ENCODE measurements at places on chromosomes 5 and 9.

DNA sequence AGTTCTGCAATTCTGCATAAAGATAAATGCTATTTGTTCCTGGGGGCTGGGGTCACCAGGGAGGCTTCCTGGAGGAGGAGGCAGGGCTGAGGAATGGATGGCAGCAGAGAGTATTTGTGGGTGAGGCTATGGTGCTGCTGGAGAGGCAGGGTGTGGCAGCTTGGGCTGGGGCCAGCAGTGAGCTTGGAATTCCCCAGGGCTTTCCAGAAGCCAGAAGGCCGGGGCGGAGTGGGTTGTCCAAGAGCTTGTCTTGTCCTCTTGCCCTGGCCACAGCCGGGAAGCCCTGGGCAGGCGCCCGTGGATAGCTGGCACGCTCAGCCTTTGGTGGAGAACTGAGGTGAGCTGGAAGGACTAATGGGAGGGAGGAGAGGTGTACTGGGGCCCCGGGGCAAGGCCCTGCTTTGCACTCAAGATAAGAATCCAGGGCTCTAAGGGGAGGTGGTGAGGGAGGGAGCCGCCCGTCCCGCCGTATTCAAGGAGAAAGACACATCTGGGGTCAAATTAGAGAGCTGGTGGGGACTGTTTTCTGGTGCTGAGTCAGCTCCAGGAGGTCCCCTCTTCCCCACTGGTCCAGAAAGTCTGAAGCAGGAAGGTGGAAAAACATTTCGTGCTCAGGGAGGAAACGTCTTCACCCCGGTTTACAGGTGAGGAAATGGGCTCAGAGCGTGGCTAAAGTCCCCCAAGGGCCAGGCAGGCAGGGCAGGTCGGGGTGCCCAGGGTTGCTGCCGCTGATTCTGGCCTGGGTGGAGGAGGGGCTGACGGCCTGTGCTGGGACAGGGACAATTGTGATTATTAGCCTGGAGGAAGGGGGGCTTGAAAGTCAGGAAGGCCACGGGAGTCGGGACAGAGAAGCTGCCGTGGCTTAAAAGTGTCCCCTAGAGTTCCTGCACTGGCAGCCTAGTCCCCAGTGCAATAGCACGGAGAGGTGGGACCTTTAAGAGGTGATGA lies 26.9 kb upstream of the CNOT6 start:
- no peak for DNase-seq

- DNase-seq = no peak
These were observed 12.6 kb downstream of the LSM11 start for GRCh38 chr5:157756122-157756521.

- no peak for DNase-seq
These were observed 629.3 kb upstream of the ST8SIA4 start for GRCh38 chr5:101532430-101532829.

GRCh38 chr5:149425729-149426128 lies 46.6 kb upstream of the IL17B start:
- DNase-seq = no peak

DNA sequence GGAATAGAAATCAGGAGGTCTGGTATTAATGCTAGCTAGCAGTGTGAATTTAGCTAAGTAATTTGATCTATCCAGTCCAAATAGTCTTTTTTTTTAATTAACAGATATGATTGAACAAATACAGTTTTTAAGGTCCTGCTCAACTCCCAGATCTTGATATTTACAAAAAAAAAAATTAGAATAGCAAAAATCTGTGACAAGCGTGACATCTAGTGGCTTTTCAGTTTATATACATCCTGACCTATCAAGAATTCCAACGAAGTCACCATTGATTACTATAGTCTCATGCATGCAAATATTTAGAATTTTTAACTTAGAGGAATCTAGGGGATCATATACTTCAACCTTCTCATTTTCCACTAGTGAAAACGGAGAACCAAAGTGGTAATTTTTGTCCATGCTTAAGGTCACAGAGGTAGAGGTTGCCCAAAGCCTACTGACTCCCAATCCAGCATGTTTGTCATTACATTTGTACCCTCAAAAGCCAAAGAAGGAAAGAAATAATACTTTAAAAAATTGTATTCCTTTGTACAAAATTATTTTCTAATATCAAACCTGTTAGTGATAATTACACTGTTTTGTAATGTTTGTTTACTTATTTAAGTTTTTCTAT lies 17.6 kb upstream of the TARS1 start:
- DNase-seq = no peak

- no peak for DNase-seq
These were observed 69.5 kb upstream of the GARNL3 start for GRCh38 chr9:127194881-127195713.

GRCh38 chr5:169424279-169424655 lies 123.3 kb upstream of the SLIT3 start:
- no peak for DNase-seq

DNA sequence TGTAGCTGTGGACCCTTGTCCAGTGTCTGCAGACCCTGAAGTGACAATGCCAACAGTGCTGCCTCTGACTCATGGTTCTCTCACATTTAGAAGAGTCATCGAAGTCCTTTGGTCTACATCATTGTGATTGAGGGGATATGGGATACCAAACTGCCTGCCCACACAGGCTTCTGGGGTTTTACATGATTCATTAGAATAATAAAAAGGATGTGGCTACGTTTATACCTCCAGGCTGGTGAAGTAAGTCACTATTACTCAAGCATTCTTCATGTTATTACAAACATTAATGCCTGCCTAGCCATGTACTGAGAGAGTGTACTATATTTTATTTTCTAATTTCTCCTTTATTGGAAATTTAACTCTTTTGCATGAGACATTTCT lies 365.7 kb downstream of the SPATA31D1 start:
- no peak for DNase-seq

DNA sequence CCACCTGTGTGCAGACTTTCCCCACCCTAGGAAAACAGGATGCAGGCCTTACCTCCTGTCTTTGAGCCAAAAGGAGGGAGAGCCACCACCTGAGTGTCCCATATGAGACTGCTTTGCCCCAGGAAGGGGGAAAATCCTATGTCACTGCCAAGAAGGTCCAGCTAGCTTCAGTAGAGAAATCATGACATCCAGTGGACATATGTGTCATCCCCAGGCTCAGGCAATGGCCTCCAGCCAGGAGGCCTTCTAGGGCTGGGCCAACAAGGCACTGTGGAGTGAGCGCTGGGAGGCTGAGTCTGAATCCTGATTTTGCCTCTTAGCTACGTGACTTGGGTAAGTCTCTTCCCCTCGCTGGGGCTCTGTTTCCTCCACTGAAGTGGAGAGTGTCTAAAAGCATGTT lies 60.2 kb downstream of the SMIM23 start:
- no peak for DNase-seq

DNA sequence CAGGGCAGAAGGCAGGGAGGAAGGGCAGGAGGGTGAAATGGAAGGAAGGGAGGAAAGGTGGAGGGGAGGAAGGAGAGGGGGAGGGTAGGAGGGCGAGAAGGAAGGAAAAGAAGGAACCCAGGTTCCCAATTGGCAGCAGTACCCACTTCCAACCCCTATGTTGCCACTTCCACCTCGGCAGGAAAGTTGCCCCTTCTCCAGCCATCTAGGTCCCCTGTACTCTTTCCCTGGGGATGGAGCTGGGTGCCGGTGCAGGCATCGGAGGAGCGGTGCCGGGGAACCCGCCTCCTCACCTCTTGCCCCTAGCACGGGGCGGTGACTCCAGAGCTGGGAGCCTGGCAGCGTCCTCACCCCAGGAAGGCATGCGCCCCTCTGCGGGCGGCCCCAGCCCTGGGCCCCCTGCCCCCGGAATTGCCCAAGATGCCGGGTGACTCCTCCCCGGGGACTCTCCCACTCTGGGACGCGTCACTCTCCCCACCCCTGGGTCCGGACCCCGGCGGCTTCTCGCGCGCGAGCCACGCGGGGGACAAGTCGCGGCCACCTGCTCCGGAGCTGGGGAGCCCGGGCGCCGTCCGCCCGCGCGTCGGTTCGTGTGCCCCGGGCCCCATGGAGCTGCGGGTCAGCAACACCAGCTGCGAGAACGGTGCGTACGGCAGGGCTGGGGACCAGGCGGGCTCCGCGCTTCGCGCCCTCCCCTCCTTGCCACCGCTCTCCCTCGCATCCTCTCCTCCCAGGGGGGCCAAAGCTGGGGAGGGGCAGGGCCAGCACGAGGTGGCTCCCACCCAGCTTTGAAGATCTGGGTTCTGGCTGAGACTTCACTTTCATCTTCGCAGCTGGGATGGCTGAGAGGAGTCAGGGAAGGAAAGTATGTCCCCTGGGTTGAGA lies at the start of gene NIPAL4:
Gene NIPAL4 (plus strand): TSS at position 499 of the 885 bp plus-strand sequence. CDS start 108 bp downstream, at position 607.
- DNase-seq = peak; percentile 44

- DNase-seq = no peak
These were observed 149.8 kb downstream of the AUH start for GRCh38 chr9:91211919-91212318.

DNA sequence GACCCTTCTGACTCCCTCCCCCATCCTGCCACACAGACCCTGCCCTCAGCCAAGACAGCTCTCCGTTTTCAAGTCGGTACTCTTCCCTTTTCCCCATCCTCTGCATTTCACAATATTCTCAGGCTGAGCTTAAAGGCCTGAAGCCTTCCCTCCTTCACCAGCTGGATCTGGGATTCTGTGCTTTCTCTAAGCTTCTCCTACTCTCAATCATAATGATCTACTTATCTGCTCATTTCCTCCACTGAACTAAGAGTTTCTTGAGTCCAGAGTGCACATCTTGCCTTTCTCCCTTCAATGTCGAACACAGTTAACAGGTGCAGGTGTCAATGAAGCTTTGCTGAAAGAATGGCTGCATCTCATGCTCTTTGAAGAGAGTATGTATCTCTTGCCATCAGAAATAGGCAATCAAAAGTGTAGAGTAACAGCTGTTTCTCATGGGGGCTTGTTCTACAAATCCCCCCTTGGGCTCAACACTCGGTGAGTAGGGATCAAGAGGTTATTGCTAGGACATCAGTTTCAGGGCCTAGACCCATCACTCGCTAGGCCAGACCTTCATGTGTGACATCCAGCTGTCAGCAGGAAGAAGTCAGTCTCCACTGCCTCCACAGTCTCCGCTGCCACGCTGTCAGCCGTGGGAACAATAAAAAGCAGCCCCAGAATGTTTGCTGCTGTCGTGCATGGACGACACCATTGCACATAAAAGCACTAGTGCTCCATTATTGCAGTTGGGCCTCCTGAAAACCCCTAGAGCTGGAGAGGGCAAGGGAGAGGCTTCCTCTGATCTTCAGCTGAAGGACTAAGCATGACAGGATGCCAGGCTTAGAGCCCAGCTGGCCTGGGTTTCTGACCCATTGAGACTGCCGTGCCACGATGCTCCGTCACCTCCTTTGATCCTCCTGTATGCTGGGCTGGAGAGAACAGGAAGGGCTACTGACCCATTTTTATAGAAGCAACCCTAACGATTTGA lies 23.7 kb downstream of the TRAF1 start:
- no peak for DNase-seq

GRCh38 chr5:135216471-135217343 lies 182.3 kb downstream of the MACROH2A1 start:
- DNase-seq = no peak

GRCh38 chr5:60961685-60962084 lies 16.7 kb downstream of the NDUFAF2 start:
- DNase-seq = no peak

- DNase-seq = no peak
These were observed 52.5 kb downstream of the COL23A1 start for GRCh38 chr5:178537467-178538371.

DNA sequence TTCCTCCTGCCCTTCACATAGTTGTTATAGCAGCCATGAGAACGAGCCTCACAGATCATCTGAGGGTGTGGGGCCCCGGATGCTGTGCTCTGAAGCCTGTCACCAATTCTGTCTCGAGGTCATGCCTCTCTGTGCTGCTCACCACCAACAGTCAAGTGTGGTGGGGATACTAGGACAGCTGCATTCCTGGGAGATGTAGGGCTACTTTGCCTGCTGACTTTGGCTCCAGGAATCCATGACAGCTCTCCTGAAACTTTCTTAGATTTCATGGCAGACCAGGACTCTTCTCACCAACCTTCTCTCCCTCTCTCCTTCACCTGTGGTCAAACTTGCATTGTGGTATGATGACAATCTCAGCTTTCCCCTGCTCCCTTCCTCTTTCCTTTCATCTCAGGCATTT lies 395.9 kb downstream of the PSAT1 start:
- no peak for DNase-seq

GRCh38 chr5:88671505-88672499 lies 211.2 kb downstream of the MEF2C start:
- DNase-seq = no peak

- DNase-seq = no peak
These were observed 331.8 kb upstream of the ITGA1 start for GRCh38 chr5:52455920-52456319.

DNA sequence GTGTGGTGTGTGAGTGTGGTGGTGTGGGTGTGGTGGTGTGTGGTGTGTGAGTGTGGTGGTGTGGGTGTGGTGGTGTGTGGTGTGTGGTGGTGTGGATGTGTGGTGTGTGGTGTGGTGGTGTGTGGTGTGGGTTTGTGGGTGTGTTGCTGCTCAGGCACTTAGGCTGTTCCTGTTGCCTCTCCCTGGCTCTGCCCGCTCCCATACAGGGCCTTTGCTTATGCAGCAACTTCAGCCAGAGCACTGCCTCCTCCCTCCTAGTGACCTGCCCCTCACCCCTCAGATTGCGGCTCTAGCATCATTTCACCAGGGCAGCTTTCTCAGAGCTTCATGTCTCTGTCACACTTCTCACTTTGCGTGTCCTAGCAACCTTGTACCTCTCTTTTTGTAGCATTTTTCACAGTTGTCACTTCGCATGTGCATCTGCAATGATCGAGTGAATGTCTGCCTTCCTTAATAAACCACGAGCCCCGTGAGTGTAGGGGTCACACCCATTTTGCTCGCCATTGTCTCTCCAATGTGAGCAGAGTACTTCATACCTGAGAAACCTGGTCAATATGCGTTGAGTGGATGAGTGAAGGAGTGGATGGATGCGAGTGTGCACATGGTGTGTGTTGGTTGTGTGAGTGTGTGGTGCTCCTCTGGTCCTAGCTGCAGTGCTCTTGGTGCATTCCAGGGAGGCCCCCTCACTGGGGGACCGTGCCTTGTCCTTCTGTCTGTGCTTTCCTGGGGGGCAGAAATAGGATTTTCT lies 167.9 kb upstream of the PANK3 start:
- DNase-seq = no peak

GRCh38 chr9:14525856-14526255 lies 167.4 kb downstream of the ZDHHC21 start:
- DNase-seq = no peak

DNA sequence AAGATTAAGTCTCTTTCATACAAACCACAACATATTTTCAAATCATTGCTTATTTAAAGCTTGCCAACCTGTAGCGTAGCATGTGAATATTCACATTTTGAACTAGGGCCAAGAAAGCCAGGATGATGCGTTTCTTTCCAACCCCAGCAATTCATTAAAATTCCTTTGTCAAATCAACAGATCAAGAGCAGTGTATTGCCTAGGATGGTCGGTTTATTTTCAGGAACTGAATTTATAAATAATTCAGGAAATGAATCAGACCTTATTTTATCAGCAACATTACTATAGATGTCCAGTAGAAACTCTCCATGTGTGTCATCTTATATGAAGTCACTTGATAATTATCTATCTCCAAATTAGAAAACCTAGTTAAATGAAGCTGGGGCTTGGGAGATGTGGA lies 13.2 kb upstream of the AUH start:
- no peak for DNase-seq
